ENCODE measurements at places on chromosomes 5 and 9.
A peak's percentile ranks its signal among the peaks of the same experiment; 100 is the strongest.

GRCh38 chr5:25489834-25490538 is 845.2 kb upstream of the CDH10 start:
- DNase-seq: no peak

GRCh38 chr5:139774980-139775661 is 20.5 kb upstream of the PSD2 start:
- peak; percentile 45 for DNase-seq

GRCh38 chr5:14272548-14273205 is 129.5 kb downstream of the TRIO start:
- DNase-seq: no peak

DNA sequence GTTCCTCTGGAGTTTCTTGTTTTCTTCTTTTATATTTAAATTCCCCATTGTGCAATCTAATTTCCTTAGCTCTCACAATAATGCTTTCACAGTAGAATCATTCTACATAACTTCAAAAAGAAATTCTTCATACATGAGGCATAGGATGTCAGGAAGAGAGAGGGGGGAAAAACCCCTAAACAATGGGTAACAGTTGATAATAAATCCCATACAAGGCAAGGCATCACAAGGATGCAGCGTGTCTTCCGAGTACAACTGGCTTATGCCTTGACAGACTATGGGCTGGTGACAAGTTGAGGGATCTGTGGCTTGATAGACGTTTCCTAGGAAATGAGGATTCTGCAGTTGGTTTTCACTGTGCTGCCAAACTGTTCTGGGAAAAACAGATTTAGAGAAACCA is 247.4 kb downstream of the ARL15 start:
- DNase-seq: no peak

- no peak for DNase-seq
Measured at GRCh38 chr9:77999231-77999631, 32.4 kb downstream of the GNAQ start.

DNA sequence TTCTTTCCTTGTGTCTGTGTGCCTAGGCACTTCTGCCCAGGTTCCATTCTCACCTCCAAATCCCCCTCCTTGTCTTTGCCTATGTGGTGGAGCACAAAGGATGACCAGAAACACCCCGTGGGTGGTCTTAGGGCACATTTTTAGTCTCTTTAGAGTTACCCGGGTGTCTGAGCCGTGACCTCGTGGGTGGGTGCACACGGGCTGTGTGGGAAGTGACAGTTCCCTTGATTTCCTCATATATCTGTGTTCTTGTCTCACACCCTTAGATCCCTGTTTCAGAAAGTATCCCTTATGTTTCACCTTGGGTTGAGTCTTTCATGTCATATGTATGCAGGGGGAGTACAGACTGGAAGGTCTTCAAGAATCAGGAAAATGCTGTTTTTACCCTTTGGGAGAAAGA is 13.4 kb upstream of the SMIM32 start:
- no peak for DNase-seq

- DNase-seq: no peak
Measured at GRCh38 chr5:158534203-158534602, 565.5 kb downstream of the EBF1 start.

DNA sequence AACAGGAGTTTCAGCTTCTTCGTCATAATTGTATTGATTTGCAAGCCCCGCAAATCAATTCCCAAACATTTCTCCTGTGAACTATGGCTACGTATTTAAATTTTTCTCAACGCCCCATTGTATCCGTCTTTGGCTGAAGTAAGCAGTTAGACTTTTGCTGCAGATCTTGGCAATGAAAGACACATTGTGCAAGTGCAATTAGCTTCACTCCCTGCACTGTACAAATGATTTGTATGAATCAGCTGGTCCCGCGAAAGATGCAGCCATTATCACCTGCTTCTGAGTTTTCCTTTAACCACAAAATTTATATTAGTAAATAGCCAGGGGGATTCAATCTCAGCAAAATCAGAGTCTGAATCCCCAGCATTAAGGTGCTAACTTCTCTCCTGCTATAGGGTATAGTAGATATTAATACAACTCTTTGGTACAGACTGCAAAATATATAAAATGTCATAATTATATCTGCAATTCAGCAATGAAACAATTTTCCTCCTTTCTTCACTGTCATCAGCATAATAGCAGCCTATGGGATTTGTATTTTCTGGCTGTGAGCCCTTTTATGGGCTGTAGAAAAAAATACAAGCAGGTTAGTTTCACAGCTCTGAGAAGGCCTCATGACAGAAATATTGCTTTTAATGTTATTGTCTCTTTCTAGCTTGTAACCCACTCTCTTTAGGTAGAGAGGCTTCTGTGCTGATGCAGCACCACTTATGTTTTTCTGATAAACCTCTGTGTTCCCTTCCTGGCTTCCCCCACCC is 68.4 kb upstream of the SMARCA2 start:
- no peak for DNase-seq

GRCh38 chr9:110180511-110181434 is 27.2 kb downstream of the C9orf152 start:
- no peak for DNase-seq

DNA sequence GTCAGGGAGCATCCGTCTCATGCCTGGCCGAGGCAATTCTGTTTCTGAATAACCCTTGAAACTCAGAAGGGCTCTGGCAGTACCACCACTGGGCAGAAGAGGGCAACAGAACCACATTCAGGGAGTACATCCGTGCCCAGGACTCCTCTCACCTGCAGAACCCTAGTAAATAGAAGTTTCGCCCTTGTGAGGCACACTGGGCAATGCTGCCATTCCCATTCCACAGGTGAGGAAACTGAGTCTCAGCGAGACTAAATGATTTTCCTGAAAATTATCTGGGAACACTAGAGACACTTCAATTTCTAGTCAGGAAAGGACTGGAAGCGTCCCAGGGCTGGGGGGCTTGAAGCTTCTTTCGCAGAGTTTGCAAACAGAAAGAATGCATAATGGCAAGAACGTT is 74.7 kb downstream of the FGF1 start:
- DNase-seq: peak; percentile 68

DNA sequence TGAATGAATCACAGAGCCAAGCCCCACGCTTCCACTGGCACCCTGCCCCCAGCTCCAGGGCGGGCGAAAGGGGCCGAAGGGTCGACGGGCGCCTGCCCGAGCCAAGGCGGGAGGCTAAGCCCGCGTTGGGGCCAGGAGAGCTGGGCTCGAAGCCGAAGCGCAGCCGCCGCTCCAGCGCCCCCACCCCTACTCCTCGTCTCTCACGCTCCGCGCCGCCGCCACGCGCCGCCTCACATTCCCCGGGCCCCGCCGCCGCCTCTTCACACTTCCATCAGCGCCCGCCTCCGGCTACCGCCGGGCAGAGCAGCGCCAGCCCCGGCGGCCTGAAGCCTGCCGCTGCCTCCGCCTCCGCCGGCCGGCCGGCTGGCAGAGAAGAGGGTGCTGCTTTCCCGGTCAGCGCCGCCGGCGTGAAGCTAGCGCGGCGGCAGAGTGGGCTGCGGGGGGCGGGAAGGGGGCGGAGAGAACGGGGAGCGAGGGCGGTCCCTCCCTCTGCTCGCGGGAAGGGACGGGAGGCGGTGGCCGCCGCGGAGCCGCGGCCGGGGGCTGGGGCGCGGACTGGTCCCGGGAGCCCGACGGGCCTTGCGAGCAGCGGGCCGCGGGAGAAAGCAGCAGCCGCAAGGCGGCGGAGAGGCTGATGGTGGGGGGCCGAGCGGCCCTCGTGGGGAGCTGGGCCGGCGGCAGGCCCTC is at the start of gene HOMER1:
HOMER1 (minus strand) TSS at position 431 of the 687 bp plus-strand sequence. CDS start 1,360 bp downstream, outside the sequence.
- peak; percentile 53 for DNase-seq

DNA sequence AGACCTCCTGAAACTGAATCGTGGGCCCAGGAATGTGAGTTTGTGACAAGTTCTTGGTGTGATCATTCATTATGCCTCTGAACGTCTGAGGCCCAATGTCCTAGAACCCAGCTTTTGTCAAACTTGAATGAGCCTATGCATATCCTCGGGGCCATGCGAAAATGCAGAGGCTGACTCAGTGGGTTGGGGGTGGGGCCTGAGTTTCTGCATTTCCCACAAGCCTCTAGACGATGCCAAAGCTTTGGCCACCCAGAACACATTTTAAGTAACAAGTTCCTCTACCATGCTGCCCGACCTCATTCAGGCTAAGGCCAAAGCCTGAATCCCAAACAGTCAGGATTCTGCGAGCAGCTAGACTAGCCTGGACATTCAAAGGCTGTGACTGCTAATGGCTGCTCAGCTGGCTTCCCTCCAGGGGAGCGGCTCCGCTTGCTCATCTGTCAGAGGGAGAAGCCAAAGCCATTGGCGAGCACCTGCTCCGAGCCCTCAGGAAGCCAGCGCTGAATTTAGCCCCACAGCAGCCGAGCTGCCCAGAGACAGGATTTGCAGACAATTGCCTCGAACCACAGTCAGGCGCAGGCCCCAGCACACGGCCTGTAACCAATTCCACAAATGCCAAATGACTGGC is 177.5 kb downstream of the ZDHHC21 start:
- no peak for DNase-seq

- DNase-seq: no peak
Measured at GRCh38 chr9:118000581-118000980, 296.4 kb downstream of the TLR4 start.

DNA sequence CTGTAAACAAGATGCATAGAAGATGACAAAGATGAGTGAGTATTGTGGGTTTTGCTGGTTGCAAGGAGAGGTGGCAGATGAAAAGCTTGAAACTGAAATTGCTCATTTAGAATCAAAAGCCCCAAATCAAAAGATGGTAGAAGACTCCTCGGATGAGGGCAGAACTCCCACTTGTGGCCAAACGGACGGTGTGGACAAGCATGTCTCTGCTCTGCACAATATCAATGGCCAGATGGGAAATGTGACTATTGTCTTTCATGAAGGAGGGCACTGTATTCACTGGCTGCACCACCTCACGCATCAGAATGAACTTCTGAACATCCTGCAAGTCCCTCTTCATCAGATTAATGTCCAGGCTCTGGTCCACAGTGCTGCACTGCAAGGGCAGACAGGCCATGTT is 541.7 kb downstream of the MTRR start:
- no peak for DNase-seq

- DNase-seq: peak; percentile 40
Measured at GRCh38 chr9:135990468-135991429, 29.6 kb upstream of the UBAC1 start.

DNA sequence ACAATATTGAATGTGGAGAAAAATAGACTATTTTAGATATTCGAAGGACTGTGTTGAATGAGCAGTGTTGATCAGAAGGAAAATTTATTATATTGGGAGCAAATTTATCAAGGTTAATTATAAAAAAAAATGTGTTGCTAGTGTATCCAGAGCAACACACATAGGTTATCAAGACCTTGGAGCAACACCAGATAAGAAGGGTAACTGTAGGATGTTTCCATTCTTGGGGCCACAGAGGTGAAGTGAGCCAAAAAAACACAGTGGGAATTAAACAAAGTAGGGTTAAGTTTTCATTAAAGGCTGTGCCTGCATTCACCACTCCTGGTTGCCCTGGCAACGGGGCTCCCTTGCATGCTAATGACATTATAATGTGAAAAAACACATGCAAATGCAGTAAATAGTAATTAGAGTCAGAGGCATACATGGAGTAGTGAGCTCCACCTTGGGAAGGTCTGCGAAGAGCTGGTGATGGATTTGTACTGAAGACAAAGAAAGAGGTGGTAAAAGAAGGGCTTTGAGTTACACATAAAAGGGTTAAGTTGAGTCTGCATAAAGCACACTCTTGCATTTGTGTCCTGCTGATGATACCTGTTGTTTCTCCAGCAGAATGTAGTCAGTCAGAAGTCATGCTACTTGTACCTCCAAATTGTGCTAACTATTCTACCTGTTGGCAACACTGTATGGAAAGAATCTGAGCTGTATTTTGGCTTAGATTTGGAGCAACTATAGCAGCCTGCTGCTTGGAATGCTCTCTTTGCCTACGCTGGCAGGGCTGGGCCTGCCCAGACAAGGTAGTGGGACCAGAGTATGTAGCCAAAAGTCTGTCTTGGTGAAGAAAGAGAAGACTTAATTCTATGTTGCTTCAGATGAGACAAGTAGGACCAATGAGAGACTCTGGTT is 59.6 kb downstream of the ATG10 start:
- no peak for DNase-seq

GRCh38 chr9:12652973-12653372 is 40.2 kb upstream of the TYRP1 start:
- no peak for DNase-seq

- no peak for DNase-seq
Measured at GRCh38 chr9:116383133-116383532, 229.5 kb downstream of the PAPPA start.

DNA sequence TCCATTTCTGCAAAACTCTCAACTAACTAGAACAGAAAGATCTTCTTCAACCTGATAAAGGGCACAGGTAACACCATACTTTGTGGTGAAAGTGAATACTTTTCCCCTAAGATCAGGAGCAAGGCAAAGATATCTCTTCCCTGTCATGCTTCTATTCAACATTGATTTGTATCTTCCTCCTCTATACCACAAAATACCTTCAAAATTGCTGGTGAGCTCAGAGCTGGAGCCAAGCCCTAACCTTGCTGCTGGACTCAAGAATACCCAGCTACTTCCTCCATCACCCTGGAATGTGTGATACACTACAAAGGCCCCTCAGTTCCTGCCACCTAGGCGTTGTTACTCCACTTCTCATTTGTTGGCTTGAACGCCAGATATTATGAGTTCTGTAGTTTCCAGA is 499.0 kb downstream of the ACTL7B start:
- DNase-seq: no peak

DNA sequence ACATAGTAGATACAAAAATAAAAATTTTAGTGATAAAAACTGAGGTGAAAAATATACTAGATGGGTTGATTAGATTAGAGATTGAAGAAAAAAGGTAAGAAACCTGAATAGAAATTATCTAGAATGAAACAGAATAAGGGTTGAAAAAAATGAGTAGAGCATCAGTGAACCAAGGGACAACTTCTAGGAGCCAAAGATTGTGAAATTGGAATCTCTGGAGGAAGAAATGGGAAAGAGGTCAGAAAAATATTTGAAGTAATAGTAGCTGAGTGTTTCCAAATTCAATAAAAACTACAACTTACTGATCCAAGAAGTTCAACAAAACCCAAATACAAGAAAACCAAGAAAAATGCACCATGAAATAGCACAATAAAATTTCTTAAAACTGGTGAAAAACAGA is 116.6 kb upstream of the STARD4 start:
- DNase-seq: no peak

- DNase-seq: peak; percentile 8
Measured at GRCh38 chr9:110183208-110184145, 24.5 kb downstream of the C9orf152 start.

DNA sequence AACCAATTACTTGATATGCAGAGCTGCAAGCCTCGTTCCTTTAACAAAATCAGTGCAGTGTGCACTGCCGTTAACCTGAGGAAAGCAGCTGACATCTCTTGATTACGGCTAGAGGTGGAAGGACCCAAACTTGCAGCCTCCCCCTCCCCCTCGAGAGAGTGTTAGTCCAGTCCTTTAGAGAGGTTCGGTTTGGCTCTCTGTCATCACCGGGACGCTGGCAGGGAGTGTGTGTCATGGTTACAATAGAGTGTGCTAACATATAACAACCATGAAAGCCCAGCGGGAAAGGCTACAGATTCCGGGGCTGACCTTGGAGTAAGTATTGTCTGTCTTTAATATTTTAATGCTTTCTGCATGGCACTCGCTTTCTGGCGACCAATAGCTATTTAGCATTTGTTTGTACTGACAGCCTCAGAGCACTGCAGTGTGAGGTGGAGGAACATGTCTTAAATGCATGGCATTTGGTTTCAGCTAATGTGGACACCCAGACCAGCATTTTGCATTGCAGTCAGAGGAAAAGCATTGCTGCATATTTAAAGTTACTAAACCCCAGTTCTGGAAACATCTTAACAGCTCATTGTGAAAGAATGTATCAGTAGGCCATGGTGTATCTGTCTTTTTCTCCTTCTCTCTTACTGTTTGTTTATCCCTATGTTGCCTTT is 237.5 kb downstream of the CD180 start:
- DNase-seq: no peak

- no peak for DNase-seq
Measured at GRCh38 chr5:92514896-92515295, 1066.1 kb downstream of the NR2F1-AS1 start.
